Frontal cortex (tissue), 4 donors: ENCODE measurements at places on chromosomes 4 and X. TPM values are rescaled to one million over a fixed set of nuclear protein-coding genes. Genes with fewer than 3 reads are reported as not detected.

Gene ASMT
- total RNA-seq: 0.41 TPM

Gene VEGFD
- total RNA-seq: not detected

DNA sequence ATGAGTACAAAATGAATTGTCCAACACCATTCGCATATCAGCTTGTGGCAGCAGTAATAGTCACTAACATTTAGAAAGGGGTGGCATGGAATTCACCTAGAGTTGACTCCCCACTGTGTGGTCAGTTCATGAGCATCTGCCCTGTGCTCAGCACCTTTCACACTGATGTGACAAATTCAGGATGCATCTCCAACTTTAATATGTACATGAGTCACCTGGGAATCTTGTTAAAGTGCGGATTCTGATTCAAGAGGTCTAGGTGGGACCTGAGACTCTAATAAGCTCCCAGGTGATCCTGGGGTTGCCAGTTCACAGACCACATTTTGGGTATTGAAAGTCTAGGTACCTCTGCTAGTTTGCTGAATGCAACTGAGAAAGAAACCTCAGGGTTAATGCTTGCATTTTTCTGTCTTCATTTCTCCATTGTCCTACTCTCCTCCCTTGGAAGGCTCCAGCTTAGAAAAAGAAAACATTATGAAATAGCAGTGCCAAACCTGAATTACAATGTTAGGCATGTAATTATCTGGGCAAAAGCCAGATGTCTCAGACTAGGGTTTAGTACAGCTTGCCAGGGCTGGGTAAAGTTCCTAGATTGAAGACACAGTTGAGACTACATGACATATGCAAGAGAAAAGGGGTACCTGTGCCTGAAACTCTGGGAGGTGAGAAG, 32.7 kb downstream of the TMSB4X start:
- DNase-seq: no peak

- DNase-seq: no peak
Measured at GRCh38 chr4:17010426-17011087, 112.1 kb upstream of the LDB2 start.

DNA sequence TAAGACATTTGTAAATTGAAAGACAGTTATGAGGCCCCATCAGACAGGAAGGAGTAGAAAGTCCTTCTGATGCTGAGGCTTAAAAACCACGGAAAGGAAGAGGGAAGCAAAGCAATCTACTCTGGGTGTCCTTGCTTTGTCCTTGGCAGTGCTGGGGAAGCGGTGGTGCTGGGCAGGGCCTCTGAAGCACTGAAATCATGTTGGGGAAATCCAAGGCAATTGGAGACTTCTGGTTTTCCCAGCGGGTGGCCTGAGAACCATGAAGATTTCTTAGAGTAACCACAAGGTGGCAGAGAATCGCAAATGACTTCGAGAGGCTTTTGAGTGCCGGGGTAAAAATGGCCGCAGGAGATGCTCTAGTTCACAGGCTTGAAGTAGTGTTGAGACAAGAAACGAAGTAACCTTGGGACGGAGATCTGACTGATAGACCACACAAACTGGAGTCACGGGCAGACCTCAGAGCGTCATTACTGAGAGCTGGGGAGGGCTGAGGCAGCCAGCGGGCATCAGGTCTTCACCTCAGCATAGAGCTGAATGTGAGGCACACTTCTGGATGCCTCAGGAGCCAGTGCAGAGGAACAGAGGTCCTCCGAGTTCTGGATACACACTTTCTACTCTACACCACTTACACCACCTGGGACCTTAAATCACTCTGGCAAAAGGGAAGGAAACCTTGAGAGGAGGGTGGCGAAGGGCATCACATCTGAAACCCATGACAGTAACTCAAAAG, 130.7 kb upstream of the GPRIN3 start:
- no peak for DNase-seq

- DNase-seq: no peak
Measured at GRCh38 chr4:107008115-107008514, 28.0 kb downstream of the DKK2 start.

Gene ZNF732
- total RNA-seq: 0.82 TPM

- no peak for DNase-seq
Measured at GRCh38 chr4:168924667-168925066, 85.4 kb downstream of the CBR4 start.

- no peak for DNase-seq
Measured at GRCh38 chr4:76850010-76850441, 47.9 kb downstream of the SOWAHB start.

DNA sequence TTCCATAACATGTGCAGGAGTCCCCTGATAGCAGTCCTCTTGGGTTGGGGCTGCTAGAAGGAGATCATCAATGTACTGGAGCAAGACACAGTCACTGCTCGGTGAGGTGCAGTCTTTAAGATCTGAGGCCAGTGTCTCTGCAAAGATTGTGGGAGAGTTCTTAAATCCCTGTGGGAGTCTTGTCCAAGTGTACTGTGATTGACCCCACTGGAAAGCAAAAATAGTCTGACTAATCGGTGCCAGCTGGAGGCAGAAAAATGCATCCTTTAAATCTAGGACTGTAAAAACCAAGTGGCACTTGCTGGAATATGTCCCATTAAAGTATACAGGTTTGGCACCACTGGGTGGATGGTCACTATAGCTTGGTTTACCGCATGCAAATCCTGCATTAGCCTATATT, 31.1 kb downstream of the SULT1E1 start:
- DNase-seq: no peak

Gene STK32B
- total RNA-seq: 57.5 TPM

- peak; percentile 17 for DNase-seq
Measured at GRCh38 chrX:74015379-74016019, 288.5 kb upstream of the ZCCHC13 start.

- no peak for DNase-seq
Measured at GRCh38 chrX:153057281-153057680, 1.0 kb downstream of the PNMA3 start.
